ENCODE measurements at places on chromosomes 13 and 19.

DNA sequence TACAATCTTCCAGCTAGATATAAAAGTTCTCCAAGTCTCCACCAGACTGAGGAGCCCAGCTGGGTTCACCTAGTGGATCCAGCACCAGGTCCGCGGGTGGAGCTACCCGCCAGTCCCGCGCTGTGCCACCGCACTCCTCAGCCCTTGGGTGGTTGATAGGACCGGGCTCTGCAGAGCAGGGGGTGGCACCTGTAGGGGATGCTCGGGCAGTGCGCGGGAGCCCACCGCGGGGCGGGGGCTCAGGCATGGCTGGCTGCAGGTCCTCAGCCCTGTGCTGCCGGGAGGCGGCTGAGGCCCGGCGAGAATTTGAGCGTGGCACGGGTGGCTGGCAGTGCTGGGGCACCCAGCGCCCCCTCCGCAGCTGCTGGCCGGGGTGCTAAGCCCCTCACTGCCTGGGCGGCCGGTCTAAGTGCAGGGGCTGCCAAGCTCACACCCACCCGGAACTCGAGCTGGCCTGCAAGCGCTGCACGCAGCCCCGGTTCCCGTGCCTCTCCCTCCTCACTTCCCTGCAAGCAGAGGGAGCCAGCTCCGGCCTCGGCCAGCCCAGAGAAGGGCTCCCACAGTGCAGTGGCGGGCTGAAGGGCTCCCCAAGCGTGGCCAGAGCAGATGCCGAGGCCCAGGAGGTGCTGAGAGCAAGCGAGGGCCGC is 542.8 kb upstream of the PCDH9 start:
- DNase-seq: no peak

DNA sequence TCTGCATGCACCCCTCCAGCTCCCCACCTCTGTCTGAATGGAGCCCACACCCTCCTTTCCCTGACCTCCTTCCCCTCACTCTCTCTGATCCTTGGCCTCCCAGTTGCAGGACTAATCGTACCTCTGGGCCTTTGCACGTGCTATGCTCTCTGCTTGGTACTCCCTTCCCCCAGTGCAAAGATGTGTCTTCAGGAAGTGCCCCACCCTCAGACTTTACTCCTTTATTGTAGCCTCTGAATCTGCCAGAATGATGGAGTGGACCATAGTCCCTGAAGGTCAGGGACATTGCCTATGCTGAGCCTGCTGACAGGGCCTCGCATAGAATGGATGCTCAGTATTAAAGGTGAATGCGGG is 1.3 kb upstream of the JUND start:
- no peak for DNase-seq

DNA sequence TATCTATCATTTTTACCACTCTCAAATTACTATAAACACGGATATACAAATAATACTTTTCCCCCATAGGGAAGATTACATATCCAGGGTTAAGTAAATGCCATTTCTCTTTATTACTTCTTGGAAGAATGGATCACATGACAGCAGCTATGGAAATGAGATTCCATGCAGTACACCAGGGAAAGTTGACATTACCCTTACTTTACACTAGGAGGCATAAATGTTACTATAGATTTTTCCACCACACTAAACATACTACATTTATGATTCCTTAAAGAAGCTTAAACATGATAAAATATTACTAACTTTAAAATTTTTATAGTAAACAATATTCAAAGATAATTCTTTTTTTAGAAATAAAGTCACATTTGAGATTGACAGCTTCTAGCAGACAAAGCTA is 611.4 kb downstream of the PCDH9 start:
- DNase-seq: no peak

- no peak for DNase-seq
Measured at GRCh38 chr19:55676383-55676782, 1.4 kb downstream of the EPN1 start.

- no peak for DNase-seq
Measured at GRCh38 chr13:90867336-90867683, 480.2 kb upstream of the MIR17HG start.

DNA sequence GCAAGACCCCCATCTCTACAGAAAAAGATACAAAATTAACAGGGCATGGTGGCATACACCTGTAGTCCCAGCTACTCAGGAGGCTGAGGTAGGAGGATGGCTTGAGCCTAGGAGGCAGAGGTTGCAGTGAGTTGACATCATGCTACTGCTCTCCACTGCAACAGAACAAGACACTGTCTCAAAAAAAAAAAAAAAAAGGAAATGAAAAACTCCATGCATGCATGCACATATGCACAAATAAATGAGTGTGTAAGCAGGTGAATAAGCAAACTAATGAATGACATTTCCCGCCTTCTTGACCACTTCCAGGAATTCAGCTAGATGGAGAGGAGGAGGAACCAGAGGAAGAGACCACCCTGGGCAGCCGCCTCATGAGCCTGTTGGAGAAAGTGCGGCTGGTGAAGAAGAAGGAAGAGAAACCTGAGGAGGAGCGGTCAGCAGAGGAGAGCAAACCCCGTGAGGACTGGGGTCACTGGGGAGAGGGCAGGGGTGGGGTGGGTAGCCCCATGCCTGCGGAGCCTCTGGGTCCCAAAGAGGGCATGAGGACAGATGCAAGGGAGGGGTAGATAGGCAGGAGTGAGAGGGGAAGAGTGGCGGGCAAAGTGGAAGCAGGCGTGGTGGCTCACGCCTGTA is 58.8 kb downstream of the RYR1 start:
- DNase-seq: no peak

GRCh38 chr13:112933649-112934048 is 35.4 kb upstream of the MCF2L start:
- DNase-seq: no peak

GRCh38 chr13:88395804-88396203 is 724.6 kb downstream of the SLITRK5 start:
- DNase-seq: no peak

DNA sequence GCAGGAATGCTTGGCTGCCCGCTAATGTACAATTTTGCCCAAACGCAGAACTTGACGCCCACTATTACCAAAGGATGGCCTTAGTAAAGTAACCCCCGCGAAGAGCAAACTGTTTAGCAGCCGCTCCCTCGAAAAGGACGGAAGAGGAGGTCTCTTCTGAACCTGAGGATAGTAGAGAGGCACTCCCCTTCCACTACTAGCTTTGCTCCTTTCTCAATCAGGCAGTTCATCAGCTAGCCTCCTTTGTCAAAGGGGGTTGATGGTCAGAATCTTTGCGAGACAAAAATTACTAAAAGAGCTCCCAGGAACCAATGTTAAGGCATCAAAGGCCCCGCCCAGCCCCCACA is 534 bp downstream of the CAB39L start:
- DNase-seq: no peak

DNA sequence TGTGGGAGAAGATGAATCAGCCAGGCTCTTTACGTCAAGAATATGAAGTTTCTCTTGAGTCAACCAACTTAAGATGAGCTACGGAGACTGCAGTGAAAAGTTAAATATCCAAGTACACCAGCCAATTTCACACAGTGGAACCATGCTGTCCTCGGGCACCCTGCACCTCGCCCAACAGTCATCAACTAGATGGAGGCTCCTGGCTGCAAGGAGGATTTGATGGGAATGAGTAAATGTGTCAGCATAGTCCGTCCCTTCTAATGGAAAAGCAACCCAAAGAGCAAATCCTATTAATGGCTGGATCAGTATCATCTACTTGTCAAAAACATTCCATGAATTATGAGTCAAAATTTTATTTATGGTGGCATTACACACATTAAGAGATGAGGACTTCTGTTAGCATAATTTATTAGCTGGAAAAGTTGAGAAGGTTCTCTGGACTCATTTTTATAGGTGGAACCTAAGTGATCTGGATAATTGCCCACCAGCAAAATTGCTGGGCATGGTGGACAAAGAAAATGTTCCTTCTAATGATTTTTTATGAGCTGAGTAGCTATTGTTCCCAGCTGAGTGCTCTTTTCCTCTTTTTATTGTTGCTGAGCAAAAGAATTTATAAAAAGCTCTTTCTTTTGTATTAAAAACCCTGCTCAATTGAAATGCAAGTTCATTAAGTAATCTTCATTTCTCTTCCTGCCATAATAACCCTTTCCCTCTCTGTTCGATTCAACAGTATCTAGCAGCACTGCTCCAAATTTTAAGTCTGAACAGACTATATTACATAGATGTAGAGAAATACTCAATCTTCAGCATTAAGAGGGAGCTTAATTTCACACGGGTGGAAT is 88.4 kb downstream of the DNAJC15 start:
- DNase-seq: no peak

- no peak for DNase-seq
Measured at GRCh38 chr13:99514801-99515200, 13.5 kb downstream of the TM9SF2 start.

DNA sequence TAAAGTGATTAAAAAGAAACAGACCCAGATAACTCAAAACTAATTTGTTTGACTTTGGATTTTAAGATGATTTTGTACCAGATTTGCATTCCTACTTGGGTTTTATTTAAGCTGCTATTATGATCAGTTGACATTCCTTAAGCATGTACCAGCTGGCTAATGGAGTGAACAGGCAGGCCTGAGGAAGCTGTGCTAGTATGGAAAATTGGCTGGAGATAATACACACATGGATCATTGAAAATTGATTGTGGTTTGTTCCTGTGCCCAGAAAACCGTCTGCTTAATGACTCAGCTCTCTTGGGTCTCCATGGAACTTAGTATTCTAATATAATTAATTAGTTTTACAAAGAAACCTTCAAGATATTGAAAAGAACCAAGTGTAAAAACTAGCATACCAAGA is 22.6 kb downstream of the POLR1D start:
- DNase-seq: no peak

GRCh38 chr19:49118565-49119410 is at the start of gene C19orf73:
Gene C19orf73 (minus strand): TSS chr19:49119143. CDS start chr19:49119022, 121 bp downstream.
- DNase-seq: peak; percentile 95

GRCh38 chr19:53424968-53425597 is 6.7 kb upstream of the ZNF761 start:
- DNase-seq: peak; percentile 74

DNA sequence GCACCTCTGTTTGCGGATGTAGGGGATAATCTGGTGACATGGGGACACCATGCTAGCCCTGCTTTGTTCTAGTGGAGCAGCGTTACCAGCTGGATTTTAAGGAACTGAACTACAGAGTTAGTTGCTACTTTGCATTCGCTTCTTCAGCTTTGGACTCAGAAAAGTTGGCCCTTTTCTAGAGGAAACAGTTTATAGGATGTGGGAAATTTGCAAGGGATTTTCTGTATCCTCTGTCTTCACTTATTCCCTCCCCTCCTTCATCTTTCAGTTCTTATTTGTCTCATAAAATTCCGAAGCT is 2.1 kb downstream of the GATAD2A start:
- no peak for DNase-seq

DNA sequence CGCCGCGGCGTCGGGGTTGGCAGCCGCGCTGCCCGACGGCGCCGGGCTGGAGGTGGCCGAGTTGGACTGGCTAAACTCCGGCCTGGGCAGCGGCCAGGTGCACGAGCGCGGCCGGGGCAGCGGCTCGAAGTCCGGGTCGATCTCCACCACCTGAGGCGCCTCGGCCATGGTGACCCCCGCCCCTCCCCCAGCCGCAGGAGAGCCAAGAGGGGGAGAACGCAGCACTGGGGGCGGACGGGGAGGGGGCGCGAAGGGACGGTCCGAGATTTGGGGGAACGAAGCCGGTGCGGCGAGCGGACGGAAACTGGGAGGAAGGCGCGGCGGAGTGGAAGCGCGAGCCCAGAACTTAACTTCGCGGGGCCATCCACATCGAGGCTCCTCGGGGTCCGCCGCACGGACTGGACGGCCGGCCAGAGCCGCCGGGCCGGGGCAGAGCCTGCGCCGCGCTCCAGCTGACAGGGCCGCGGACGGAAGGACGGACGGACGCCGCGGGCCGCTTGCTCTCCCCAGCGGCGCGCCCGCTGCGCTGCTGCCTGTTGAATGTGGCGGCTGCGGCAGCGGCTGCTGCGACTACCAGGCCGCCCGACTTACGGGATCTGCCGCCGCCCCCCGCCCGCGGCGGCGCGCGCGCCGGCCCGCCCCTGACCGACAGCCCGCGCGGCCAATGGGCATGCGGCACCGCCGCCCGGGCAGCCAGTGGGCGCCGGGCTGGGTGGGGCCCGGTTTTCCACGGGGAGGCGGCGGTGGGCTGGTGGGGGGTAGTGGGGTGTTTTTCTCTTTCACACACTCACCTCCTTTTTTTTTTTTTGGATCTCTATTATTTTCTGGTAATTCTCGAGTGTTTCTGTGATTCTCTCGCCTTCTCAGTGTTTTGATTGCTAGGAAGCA is at the start of gene FOXO1:
Gene FOXO1 (minus strand): TSS at position 597 of the 888 bp plus-strand sequence. CDS start 429 bp downstream, at position 168.
- DNase-seq: peak; percentile 88

DNA sequence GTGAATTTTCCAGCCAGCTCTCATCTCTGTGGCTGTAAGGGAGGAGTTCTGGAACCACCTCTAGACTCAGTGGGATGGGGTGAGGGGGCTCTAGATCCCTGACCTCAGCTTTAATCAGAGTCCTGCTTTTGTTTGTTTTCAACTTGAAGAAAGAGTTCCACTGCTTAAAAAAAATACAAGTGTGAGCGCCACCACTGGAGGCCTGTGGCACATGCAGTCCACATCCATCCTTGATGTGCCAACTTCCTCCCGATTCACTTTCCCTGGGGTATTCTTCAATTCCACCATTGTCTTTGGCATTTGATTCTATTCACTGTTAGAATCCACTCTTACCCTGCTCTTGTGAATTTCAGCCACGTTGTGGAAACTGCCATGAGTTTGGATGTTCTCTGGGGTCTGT is 62.4 kb upstream of the GJB6 start:
- no peak for DNase-seq

GRCh38 chr19:23788411-23788810 is 29.7 kb upstream of the ZNF681 start:
- no peak for DNase-seq

DNA sequence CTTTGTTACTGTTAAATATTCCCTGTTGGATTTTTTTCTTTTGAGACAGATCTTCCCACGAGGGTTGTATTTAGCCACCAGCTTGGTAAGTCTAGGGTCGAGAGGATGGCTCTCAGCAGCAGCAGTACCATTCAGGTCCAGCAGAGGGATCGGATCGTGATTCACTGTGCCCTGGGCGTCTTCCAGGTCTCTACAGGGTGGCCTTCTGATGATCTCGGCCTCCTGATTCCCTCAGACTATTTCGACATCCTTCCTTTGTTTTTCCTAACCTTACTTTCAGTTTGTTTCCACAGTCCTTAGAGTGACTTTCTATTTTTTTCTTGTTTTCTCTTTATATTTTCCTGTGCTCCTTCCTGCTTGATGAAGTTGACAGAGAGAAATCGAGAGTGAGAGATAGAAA is 1436.9 kb downstream of the UQCRFS1 start:
- no peak for DNase-seq

- DNase-seq: no peak
Measured at GRCh38 chr13:101116341-101116740, 300.0 kb downstream of the NALCN start.

- no peak for DNase-seq
Measured at GRCh38 chr19:49343123-49343522, 7.9 kb downstream of the CD37 start.

Data from stimulated activated CD4-positive, alpha-beta T cell treated with anti-CD3 and anti-CD28 coated beads, Interleukin-4, amount 100 ng/mL, for 24 hours (primary cell).